Activated naive CD8-positive, alpha-beta T cell treated with anti-CD3 and anti-CD28 coated beads for 36 hours (primary cell): ENCODE measurements at places on chromosomes 12 and 14.
A peak's percentile ranks its signal among the peaks of the same experiment; 100 is the strongest.

DNA sequence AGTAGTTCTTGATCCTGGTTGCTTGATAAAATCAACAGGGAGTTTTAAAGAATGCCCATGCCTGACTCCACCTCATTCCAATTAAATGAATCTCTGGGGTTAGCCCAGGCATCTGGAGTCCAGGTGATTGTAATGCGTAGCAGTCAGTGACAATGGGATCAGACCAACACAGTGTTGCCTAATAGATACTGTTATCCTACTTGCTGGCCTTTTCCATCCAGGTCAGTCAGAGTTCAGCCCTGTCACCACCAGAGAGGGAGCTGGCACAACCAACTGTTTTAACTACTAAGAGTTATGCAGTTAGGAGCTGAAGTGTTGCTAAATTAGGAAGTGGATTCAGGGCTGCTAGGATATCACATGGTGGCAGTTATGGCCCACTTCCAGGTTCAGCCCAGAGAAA, 107.1 kb downstream of the GPR135 start:
- H3K4me1 ChIP-seq, result no peaks in the 10 kb centered on the region
- no peak overlapping the region for H3K27ac ChIP-seq
- no peak overlapping the region for H3K4me3 ChIP-seq
- no peak for DNase-seq
- peaks cover 7% of the 10 kb centered on the region for H3K36me3 ChIP-seq

DNA sequence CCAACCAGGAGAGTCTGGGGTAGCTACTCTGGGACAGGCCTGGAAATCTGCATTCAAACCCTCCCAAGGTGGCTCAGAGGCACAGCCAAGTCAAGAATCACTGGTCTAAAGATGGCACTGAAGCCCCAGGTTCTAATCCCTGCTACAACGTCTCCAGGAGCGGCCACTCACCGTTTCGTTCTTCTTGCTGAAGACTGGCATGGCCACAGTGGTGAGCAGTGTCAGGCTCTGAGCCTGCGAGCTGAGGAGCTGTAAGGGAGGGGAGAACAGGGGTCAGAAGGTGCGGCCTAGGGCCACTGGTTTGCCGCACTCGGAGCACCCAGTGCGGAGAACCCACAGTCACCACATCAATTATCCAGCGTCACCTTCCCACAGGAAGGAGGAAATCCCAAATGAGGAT, 38.8 kb downstream of the CACNA2D4 start:
- H3K4me1 ChIP-seq, result no peaks in the 10 kb centered on the region
- H3K4me3 ChIP-seq, result no peak overlapping the region
- DNase-seq, result no peak
- no peaks in the 10 kb centered on the region for H3K27me3 ChIP-seq
- no peak overlapping the region for H3K27ac ChIP-seq

DNA sequence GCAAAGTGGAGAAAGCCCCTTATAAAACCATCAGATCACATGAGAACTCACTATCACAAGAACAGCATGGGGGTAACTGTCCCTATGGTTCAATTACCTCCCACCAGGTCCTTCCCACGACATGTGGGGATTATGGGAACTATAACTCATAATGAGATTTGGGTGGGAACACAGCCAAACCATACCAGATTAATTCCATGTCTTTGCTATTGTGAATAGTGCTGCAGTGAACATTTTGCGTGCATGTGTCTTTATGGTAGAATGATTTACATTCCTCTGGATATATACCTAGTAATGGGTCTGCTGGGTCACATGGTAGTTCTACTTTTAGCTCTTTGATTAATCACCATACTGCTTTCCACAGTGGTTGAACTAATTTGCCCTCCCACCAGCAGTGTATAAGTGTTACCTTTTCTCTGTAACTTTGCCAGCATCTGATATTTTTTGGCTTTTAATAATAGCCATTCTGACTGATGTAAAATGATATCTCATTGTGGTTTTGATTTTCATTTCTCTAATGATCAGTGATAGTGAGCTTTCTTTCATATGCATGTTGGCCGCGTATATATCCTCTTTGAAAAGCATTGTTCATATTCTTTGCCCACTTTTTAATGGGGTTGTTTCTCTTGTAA, 29.7 kb upstream of the SAV1 start:
- H3K27me3 ChIP-seq, result peaks cover 15% of the 10 kb centered on the region
- H3K4me1 ChIP-seq, result no peaks in the 10 kb centered on the region
- H3K27ac ChIP-seq, result no peak overlapping the region
- peaks cover 2% of the 10 kb centered on the region for H3K36me3 ChIP-seq
- no peak for DNase-seq
- no peak overlapping the region for H3K4me3 ChIP-seq

DNA sequence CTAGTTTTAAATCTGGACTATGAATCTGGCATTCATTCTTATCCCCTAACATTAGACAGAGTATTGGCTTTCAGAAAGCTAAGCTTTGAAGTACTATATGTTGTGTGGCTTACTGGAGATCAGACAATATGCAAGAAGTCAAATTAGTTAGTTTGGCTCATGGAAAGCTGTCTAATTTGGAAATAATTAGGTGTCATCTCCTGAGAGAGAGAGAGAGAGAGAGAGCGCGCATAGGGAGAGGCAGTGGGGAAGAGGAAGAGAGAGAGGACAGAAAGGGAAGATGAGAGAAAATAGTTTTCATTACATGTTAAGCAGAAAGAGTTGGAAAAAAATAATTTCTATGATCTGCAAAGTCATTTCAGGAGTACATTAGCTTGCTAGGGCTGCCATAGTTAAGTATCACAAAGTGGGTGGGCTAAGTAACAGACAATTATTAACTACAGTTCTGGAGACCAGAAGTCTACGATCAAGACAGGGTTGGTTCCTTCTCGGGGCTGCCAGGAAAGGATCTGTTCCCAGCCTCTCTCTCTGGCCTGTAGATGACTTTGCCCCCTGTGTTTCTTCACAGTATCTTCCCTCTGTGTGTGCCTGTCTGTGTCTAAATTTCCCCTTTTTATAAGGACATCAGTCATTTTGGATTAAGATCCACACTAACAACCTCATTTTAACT, 404.2 kb downstream of the RGS6 start:
- peaks cover 17% of the 10 kb centered on the region for H3K27me3 ChIP-seq
- H3K4me1 ChIP-seq, result no peaks in the 10 kb centered on the region
- H3K4me3 ChIP-seq, result no peak overlapping the region

GRCh38 chr12:39587225-39587624, 32.4 kb downstream of the ABCD2 start:
- H3K4me1 ChIP-seq, result peaks cover 11% of the 10 kb centered on the region
- no peaks in the 10 kb centered on the region for H3K27me3 ChIP-seq
- no peak overlapping the region for H3K4me3 ChIP-seq
- peaks cover 14% of the 10 kb centered on the region for H3K36me3 ChIP-seq
- H3K27ac ChIP-seq, result no peak overlapping the region

DNA sequence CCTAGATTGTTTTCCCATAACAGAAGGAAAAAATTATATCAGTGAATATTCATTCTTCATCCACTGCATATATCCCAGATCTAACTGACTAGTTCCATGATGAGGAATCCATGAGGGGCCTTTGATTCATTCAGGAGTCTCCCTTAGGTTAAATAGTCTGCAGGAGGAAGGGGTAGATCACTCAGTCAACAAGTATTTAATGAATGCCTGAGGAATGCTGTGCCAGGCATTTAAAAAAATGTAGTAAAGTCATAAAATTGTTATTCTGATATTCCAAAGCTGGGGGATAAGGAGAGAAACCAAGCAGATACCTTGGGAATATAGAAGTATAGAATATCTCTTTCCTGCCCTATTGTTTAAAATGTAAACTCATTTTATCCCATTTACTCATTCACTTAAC, 216.2 kb upstream of the CAND1 start:
- peaks cover 6% of the 10 kb centered on the region for H3K27me3 ChIP-seq
- H3K27ac ChIP-seq, result no peak overlapping the region
- DNase-seq, result no peak
- H3K36me3 ChIP-seq, result no peaks in the 10 kb centered on the region
- no peak overlapping the region for H3K4me3 ChIP-seq
- no peaks in the 10 kb centered on the region for H3K4me1 ChIP-seq

DNA sequence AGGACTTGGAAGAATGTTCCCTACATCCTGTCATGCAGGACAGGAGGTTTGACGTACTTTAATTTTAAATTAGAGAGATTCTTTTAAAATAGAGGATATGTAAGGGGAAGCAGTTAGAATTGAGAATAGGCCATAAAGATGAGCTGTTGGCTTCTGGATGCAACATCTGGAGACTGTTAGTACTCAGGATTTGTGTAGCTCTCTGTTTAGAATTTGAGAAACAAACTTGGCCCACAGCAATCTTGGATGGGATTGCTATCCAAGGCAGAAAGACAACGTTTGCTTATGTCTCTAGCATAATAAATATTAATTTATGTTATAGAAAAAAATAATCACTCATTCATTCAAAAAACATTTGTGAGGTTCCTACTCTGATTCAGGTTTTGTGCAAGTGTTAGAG, 398.4 kb upstream of the NOVA1 start:
- H3K27ac ChIP-seq, result no peak overlapping the region
- H3K27me3 ChIP-seq, result no peaks in the 10 kb centered on the region
- no peak for DNase-seq
- no peak overlapping the region for H3K4me3 ChIP-seq

GRCh38 chr14:92510972-92511371, 2.6 kb upstream of the RIN3 start:
- no peak overlapping the region for H3K4me3 ChIP-seq
- peaks cover 28% of the 10 kb centered on the region for H3K4me1 ChIP-seq
- H3K36me3 ChIP-seq, result peaks cover 3% of the 10 kb centered on the region

DNA sequence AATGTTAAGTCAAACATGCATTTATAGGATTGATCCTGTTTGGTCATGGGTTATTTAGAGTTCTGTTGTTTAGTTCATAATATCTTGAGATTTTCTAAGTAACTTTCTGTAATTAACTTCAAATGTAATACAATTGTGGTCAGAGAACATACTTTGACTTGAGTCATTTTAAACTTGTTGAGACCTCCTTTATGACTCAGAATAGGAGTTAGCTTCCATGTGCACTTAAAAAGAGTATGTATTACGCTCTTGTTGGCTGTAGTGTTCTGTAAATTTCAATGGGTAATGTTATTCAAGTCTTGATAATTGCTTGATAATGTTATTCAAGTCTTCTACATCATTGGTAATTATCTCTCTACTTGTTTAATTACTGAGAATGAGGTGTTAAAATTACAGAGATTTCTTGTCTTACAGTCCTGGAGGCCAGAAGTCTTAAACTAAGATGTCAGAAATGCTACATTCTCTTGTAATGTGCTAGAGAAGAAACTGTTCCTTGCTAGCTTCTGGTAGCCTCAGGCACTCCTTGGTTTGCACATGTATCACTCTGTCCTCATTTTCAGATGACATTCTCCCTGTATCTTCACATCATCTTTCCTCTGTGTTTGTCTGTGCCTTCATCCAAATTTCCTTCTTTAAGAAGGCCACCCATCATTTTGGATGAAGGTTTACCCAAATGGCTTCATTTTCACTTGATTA, 197.3 kb downstream of the TMTC3 start:
- DNase-seq, result no peak
- no peak overlapping the region for H3K27ac ChIP-seq
- H3K4me1 ChIP-seq, result no peaks in the 10 kb centered on the region
- H3K36me3 ChIP-seq, result no peaks in the 10 kb centered on the region
- no peaks in the 10 kb centered on the region for H3K27me3 ChIP-seq

DNA sequence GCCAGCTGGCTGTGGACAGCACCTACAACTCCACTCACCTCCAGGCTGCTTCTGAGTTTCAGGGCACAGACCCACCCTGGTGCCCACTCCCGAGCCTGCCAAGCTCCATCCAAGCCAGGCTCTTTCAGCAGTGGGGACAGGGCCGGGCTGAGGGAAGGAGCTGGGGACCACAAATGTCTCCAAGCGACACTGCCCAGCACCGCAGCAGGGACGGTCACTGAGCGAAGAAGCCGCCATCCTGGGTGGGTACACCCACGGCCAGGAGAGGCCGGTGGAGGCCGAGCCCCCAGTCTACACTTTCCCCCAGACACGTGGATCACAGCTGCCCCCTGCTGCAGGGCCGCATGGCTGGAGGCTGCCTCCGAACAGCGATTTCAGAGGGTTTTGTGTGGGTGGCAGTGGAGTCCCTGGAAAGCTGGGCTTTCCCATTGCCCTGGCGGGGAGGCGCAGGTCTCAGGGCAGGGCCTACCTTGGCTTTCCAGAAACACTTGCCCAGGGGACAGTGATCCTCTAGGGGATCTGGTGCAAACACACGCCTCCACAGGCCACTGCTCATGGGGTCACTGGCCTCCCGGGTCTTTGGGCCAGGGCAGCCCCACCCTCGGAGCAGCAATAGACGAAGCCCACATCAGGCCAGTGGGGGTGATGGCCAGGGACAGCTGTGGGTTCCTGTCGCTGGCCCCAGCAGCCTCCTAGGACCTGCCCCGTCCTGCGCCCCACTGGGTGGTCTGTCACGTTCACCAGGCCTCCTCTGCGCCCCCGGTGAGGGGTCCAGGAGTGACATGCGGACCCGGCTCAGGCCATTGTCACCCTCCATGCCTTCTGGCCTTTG, 1.2 kb upstream of the GPR132 start:
- peaks cover 23% of the 10 kb centered on the region for H3K36me3 ChIP-seq
- peaks cover 70% of the 10 kb centered on the region for H3K4me1 ChIP-seq
- no peaks in the 10 kb centered on the region for H3K27me3 ChIP-seq
- peak; percentile 46 for DNase-seq

DNA sequence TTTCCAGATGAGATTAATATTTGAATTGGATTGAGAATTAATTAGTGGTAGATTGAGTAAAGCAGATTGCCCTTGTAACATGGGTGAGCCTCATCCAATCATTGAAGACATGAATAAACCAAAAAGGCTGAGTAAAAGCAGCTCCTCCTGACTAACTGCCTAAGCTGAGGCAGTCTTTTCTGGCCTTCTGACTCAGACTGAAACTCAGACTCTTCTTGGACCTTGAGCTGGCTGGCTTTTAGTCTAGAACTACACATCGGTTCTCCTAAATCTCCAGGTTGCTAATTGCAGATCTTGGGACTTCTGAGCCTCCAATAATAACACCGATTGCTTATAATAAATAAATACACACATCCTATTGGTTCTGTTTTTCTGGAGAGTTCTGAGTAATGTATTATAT, 24.0 kb downstream of the FKBP11 start:
- no peak overlapping the region for H3K4me3 ChIP-seq
- H3K27me3 ChIP-seq, result peaks cover 5% of the 10 kb centered on the region
- H3K36me3 ChIP-seq, result no peaks in the 10 kb centered on the region
- H3K4me1 ChIP-seq, result peaks cover 7% of the 10 kb centered on the region

- H3K4me3 ChIP-seq, result peak overlapping the region; percentile 87
- peaks cover 51% of the 10 kb centered on the region for H3K4me1 ChIP-seq
- peak overlapping the region; percentile 97 for H3K27ac ChIP-seq
- H3K36me3 ChIP-seq, result peaks cover 19% of the 10 kb centered on the region
These were observed 534 bp downstream of the PPP2R3C start for GRCh38 chr14:35121026-35121886.

- no peak overlapping the region for H3K27ac ChIP-seq
- no peak overlapping the region for H3K4me3 ChIP-seq
- peaks cover 57% of the 10 kb centered on the region for H3K36me3 ChIP-seq
- H3K4me1 ChIP-seq, result peaks cover 95% of the 10 kb centered on the region
- H3K27me3 ChIP-seq, result no peaks in the 10 kb centered on the region
These were observed 37.5 kb downstream of the CCDC88C start for GRCh38 chr14:91380123-91380522.

DNA sequence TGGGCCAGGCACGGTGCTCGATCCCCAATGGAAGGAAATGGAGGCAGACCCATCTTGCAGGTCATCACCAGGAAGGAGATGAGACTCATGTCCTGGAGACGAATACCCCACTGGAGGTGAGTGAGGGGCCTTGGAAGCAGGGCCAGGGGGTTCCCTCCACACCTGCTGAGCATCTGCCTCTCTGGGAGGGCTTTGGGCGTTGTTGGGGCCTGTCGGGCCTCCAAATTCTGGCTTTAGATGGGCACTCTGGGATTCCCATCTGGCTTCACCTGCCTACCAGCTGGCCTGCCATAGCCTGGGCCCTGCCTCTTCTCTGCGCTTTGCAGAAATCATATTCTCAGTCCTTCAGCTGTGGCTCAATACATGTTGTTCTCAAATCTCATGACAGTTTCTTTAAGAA, 13.9 kb downstream of the RTL1 start:
- H3K36me3 ChIP-seq, result no peaks in the 10 kb centered on the region
- no peak overlapping the region for H3K4me3 ChIP-seq
- H3K4me1 ChIP-seq, result no peaks in the 10 kb centered on the region
- DNase-seq, result no peak
- H3K27ac ChIP-seq, result no peak overlapping the region
